ENCODE measurements at places on chromosomes 3 and 15.
A peak's percentile ranks its signal among the peaks of the same experiment; 100 is the strongest.

DNA sequence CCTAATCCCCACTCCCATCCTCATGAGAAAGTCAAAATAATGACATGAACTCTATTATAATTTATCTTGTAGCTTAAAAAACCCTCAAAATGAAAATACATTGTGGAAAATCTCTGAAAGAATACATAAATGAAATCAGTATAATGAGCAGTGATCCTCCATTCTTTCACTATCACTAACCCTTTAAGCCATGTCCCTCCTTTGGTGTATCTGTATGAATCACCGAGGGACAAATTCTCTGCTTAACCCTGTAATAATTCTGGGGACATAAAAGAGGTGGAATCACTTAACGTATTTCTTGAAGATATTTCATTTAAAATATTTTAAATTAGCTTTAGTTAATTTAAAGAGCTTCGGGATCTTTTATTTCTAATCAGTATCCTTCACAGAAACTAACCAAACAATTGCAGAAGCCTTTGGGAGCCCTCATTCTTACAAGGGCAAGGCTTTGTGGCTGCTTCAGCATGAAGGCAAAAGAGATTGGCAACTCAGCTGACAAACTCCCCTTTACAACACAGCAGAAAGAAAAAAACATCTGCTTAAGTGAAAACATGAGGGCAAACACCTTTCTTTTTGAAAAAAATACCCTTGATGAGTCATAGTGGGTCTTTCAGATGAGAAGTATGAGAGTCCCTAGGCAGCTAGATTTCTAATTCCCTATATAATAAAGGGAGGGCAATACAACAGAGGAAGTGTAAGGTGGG, 44.0 kb upstream of the ALCAM start:
- no peak for DNase-seq

DNA sequence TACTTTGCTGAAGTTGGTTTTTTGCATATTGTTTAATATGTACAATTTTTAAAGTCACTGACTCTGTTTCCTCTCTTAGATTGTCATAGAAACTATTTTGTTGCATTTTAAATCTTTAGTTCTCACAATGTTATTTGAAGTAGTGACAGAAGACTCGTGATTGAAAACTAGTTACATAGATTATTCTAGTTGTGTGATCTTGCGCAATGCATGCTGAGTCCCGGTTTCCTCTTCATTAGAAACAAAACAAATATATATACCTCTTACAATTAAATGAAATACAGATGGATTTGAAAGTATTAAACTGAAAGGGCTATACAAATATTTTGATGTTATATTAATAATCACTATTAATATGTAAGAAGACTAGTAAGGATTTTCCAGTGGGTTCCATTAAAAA, 333.0 kb downstream of the LPP start:
- no peak for DNase-seq

DNA sequence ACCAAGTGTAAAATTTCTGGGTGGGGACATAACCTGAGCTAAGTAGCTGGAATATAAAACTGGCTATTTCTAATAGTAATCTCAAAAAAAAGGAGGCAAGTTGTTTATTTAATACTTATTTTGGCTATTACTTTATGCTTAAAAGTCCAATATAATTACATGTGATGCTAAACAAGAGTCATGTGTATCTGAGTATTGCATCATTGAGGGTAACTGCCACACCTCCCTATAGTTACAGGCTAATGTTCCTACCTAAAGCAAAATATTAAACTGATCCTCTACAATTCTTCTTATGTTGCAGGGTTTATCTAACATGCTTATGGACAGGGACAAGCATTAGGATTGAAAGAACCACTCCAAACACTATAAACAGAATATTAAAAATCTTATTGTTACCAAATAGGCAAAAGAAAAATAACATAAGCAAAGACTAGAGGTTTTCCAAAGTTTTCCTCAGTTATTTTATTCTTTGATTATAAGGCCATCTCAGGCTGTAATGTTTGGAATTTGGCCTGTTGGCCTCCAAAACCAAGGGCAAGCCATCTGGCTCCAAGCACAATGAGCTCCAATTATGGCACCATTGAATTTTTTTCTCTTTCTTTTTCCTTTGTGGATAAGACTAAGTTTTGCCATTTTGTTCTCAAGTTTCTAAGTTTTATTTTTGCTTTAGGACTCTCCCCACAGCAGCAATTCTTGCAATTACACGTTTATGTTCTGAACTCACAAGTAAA, 75.8 kb upstream of the ABI3BP start:
- no peak for DNase-seq

DNA sequence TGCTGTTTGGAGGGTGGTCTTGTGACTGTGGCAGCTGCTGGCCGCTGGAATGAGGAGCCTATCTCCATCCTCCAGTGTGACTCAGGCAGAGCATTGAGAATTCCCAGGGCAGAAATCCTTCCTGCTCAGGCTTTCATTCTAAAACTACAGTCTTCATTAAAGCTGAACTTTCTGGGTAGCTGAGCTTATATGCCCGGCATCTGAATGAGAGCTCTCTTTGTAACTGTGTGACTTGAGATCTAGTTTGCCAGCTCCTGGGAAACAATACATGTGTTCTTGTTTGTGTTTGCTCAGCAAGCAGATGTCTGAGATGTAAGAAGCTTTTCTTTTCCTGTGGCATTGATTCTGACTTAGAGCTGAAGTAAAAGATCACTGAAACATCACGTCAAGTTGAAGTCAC, 22.4 kb downstream of the RLBP1 start:
- DNase-seq: peak; percentile 90

DNA sequence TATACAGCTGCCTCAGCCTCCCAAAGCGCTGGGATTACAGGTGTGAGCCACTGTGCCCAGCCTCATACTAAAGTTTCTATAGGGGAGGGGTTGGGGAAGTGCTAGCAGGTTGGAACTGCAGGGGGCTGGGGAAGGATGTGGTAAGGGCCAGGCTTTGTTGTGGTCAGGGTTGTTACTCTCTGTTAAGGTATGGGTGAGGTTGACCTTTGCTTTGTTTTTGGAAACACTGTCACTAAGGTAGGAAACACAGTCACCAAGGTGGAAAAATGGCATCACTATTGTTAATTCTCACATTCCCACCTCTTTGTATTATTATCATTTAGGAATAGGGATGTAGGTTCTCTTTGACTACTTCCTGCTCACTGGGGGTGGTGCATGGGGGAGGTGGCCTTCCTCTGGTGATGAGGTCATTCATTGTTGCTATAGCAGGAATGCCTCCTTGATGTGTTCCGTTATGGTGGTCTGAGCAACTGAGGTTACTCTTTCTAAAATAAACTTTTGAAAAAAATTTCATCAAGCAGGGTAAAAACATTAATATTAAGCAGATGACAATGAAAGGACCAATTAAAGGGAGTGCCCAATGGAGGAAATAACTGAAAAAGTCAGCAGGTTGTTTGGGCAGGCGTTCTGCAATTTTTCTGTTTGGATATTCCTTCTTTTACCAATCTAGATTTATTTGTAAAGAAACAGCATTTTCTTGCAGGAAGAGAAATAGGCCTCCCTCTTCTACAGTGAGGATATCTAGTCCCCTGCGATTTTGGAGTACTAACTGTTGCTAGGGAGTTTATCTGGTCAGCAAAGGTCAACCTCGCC, 150.5 kb downstream of the WDR76 start:
- no peak for DNase-seq

DNA sequence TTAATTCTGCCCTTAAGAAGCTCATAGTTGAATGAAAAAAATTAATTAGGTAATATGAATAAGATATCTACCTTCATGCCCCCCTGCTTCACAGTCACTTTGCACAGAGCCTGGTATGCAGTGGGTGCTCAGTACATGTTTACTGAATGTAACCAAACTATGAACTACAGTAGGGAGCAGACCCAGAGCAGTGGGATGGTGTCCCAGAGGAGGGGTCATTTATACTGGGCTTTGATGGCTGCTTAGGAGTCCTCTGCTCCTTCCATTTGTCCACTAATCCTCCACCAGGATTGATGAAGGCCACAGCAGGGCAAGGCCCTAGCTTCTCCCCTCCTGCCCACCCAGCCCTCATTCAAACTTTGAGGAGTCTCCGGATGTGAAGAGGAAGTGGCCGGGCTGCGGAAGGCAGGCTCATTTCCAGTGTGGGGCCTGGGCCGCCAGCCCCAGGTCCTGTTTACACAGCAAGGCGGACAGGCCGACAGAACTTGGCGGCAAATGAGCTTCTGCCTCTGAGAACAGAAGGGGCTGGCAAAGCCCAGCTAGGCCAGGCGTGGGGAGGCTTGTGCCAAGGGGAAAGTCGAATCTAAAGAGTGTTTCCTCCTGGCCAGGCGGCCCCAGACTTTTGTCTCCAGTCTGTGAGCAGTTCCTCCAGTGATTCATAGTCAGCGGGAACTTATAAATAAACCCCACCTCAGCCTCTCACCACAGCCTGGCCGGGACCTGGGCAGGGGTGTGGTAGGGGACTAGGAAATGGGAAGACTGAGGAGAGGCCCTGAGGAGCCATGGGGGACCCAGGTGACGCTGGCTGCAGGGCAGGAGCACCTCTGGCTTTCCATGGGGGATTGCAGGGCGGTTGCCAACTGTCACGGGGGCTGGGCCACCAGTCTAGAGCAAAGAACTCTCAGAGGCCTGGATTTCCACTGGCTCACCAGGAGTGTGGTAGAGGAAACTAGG, 51.6 kb upstream of the LCTL start:
- DNase-seq: peak; percentile 62

- DNase-seq: no peak
Measured at GRCh38 chr3:106068795-106069194, 200.0 kb upstream of the CBLB start.

GRCh38 chr3:81758275-81758674, 3.2 kb downstream of the GBE1 start:
- no peak for DNase-seq

DNA sequence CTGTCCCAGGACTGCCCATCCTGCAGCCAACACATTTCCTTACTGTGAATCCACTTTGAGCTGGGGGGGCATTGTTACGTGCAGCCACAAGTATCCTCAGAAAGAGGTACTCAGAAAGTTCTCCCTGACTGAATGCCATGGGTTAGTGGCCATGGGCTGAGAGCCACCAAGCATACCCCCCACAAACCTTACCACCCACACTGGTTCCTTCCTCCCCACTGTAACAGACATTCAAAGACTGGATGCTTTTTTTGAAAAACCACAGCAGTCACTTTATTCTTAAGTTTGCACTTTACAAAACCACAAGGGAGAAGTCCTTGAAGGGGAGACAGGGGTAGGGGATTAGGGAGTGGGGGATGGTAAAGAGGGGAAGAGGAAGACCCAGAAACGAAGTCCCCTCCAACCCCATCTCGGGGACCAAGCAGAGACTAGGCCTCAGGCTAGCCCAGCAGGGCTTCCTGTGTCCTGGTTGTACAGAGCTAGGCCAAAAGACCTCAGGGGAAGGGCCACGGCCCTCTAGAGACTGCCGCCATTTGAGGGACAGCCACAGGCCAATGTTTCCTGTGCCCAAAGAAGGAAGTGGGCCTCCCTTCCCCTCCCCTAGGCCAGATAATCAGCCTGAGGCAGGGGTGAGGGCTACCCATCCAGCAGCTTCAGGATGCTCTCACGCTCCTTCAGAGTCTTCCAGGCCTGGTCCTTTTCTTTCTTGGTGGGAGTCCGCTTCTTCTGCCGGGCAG, 10.1 kb upstream of the CAMK1 start:
- peak; percentile 21 for DNase-seq

GRCh38 chr3:127768346-127769008, 53.8 kb downstream of the MGLL start:
- DNase-seq: no peak

- no peak for DNase-seq
Measured at GRCh38 chr15:99445272-99445850, 120.4 kb upstream of the MEF2A start.

All from hippocampal formation (tissue), 2 donors.